Stimulated activated CD4-positive, alpha-beta T cell treated with anti-CD3 and anti-CD28 coated beads, TNF-alpha, amount 100 ng/mL, for 4 hours (primary cell): ENCODE measurements at places on chromosomes 7 and 10.

- DNase-seq = no peak
Observed at GRCh38 chr7:26538216-26538615, 246.6 kb downstream of the SNX10 start.

- DNase-seq = no peak
Observed at GRCh38 chr7:87128861-87129267, 23.4 kb upstream of the DMTF1 start.

GRCh38 chr10:30062582-30062981, 3.2 kb upstream of the JCAD start:
- no peak for DNase-seq

DNA sequence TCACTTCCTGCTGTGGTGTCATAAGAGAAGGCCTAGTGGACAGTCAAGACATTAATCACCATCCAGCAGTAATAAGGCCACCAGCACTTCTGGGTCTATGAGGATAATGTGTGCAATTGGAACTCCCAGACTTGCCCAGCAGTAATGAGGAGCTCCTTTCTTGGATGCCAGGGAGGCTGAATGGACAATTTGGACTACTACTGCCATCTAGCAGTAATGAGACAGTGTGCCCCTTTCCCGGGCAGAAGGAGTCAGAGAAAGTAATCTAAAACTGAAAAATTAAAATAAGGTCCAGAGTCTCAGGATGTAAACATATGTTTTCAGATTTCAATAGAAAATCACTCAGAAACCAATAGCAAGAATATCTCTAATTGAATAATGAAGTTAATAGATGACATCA, 400.4 kb downstream of the CDC14C start:
- no peak for DNase-seq
